ENCODE measurements at places on chromosomes 12 and 14.

DNA sequence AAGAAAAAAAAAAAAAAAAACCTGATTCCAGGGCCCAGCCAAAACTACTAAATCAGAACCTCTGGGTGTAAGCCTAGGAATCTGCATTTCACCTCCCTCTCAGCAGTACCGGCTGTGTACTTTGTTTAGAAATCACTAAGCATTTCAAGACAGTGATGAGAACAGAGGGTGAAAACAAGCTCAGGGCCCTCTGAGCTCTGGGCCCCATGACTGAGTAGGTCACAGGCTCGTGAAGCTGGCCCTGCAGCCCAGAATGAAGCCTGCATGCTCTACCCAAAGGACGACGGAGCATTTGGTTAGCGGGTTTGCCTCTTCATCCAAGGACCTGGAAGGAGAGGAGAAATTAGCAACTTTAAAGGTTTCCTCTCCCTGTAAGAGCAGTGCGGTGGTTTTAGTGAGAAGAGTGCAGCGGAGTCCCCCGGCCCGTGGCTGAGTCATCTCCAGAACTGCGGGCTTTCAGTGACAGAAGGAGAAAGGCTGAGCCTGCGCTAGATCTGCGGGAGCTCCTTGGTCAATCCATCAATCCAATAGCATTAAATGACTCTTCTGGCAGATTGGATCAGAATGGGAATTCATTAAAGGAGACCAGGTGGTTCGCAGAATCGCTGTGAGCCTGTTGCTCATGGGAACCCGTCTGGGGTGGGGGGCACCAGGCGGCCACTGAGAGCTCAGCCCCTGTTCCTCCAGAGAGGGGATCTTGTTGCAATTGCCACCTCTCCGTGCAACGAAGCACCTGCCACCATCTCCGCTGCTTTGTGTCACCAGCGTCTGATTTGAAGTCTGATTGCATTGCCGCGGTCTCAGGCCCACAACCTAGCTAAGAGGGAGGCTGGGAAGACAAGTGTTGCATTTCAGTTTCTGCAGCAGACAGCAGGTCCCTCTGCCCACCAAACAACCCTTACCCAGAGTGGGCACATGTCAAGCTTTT, 7.3 kb downstream of the IL31 start:
- DNase-seq, result no peak

GRCh38 chr14:92585981-92586937, 72.7 kb downstream of the RIN3 start:
- DNase-seq, result no peak

- no peak for DNase-seq
These were observed 64.8 kb upstream of the BEGAIN start for GRCh38 chr14:100651999-100652508.

DNA sequence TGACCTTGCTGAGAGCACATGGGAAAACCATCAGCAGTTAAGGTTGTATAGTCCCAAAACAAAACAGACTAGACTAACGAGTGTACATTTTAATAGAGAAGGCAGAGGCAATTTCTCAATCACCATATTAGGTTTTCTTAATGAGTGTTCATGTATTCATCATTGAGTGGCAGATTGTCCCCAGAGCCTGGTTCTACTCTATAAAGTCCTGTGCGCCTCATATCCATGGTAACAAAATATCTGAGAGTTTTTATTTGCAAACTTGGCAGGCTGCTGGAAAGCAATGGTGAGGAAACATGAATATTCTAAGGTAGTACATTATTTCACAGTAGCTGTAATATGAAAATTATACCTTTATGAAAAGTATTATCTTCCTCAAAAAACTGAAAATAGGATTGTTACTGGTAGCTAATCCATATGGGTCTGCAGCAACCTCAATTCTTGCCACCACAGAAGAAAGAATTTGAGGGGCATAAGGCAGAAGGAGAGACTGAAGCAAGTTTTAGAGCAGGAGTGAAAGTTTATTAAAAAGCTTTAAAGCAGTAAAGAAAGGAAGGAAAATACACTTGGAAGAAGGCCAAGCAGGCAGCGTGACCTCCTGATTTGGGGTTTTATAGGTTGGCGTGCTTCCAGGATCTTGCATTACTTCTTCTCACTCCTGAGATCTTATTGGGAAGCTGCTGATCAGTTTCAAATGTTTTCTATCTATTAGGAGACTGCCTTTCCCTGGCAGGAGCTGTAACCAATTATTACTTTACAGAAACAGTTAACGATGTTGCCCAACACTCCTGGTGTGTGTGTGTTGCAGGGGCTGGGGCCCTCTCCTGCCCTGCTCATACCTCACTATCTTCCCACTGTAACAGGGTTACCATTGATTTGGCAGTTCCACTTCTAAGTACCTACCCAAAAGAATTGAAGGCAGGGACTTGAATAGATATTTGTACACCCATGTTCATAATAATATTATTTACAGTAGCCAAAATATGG, 154.0 kb upstream of the NUDT4 start:
- DNase-seq, result peak; percentile 61

DNA sequence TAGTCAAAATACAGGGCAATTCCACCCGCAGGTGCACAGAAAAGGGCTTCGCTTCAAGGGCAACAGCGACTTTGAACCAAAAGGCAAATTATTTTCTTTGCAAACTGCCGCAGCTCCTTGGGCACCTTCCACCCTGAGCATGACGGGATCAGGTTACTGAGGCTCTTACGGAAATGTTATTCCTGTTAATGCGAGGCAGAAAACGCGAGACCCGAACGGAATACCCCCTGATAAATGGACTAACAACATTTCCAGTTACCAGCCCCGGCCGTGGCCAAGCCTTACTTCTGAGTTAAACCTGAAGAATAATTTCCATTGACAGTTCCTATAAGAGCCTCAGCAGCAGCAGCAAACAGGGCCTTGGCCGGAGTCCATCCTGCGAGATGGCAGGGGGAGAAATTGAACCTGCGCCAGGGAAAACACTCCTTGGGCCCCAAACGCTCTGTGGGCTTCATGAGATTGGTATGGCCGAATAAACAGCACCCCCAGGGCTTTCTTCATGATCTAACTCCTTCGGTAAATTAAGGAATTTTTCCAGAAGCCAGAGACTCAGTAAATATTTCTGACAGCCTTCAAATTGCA, 70.0 kb upstream of the DICER1 start:
- DNase-seq, result peak; percentile 96

GRCh38 chr14:79056879-79057278, 886.7 kb downstream of the NRXN3 start:
- DNase-seq, result no peak

GRCh38 chr12:94039914-94040313, 108.5 kb upstream of the PLXNC1 start:
- no peak for DNase-seq

DNA sequence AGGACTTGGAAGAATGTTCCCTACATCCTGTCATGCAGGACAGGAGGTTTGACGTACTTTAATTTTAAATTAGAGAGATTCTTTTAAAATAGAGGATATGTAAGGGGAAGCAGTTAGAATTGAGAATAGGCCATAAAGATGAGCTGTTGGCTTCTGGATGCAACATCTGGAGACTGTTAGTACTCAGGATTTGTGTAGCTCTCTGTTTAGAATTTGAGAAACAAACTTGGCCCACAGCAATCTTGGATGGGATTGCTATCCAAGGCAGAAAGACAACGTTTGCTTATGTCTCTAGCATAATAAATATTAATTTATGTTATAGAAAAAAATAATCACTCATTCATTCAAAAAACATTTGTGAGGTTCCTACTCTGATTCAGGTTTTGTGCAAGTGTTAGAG, 398.4 kb upstream of the NOVA1 start:
- no peak for DNase-seq

DNA sequence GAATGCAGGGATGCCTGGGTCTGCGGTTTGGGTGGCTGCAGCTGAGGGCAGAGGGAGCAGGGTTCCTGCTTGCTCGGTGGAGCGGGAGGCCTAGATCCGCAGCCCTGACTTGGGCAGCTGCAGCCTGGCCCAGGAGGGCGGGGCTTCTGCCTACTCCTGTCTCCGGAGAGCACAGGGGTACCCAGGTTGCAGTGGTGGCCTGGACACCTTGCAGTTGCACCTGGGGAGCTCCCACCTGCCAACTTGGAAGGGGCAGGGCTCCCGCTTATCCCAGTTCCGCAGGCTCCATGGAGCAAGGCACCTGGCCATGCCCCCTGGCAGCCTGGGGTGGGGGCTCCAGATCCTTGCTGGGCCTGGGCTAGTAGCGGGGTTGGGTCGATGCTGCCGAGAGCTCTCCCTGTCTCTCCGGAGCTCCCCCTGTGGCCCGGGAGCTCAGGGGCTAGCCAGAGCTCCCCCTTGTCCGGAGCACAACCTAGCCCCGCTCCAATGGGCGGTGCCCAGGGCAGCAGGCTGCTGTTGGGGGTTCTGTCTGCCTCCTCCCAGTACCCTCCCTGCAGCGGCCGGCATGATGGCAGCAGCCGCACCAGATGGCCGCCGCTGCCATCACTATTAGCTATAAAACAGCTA, 136.4 kb downstream of the PTPRR start:
- no peak for DNase-seq

GRCh38 chr12:17992002-17992656, 97.9 kb downstream of the RERGL start:
- peak; percentile 55 for DNase-seq

DNA sequence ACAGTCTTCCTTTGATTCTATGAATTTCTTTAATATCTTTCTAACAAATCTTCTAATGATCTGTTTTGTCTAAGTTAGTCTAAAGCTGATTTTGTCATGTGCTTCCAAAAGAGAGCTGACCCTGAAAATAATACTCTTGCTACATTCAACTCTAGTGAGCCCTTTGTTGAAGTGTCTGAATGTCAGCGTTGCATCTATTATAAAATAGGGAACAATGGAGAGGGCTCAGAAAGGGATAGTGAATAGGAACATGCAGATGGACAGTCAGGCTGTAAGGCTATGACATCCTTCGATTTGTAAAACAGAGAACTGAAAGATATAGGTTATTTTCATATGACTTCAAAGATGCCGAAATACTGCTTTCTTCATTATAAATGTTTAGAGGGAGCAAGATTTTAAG, 304.5 kb downstream of the GALC start:
- no peak for DNase-seq

DNA sequence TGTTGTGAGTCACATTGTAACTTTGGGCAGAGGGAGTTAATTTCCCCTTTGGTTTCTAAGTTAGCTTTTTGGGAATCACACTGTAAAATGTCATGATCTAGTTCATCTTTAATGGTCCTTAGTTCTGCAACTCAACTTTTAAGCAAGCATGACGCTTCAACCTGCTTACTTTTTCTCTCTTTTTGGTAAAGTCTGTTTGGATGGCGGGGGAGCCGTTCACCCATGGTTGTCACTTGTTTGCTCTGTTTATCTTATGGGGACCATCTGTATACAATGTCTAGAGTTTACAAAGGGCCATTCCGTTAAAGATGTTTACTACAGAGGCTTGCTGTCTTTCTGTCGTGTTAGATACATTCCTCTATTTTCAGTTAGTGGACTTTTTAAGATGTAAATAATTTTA, 172.0 kb downstream of the SRGAP1 start:
- DNase-seq, result peak; percentile 38

GRCh38 chr14:86790408-86791364, 1202.3 kb downstream of the GALC start:
- no peak for DNase-seq

GRCh38 chr14:104665114-104665656, 24.2 kb upstream of the INF2 start:
- DNase-seq, result no peak

GRCh38 chr12:106672314-106673025, 89.7 kb downstream of the RFX4 start:
- DNase-seq, result peak; percentile 2

- no peak for DNase-seq
These were observed 6.2 kb downstream of the LIMA1 start for GRCh38 chr12:50276912-50277671.

- DNase-seq, result no peak
These were observed 53.0 kb upstream of the BCL11B start for GRCh38 chr14:99325016-99325415.

- DNase-seq, result no peak
These were observed 4.3 kb upstream of the HIF1A start for GRCh38 chr14:61690982-61691381.

DNA sequence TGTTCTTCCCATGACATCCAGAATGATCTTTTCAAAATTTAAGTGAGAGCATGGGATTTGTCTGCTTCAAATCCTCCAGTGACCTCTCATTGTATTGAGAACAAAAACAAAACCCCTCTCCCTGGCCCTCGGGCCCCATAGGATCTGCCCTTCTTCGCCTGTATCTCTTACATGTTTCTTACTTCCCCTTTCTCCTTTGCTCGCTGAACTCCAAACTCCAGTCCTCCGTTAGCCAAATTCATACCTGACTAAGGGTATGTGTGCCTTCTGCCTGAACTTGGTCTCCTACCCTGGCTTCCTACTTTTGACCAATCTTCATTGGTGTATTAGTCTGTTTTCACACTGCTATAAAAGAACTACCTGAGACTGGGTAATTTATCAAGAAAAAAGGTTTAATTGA, 13.2 kb upstream of the TSPAN11 start:
- DNase-seq, result no peak

DNA sequence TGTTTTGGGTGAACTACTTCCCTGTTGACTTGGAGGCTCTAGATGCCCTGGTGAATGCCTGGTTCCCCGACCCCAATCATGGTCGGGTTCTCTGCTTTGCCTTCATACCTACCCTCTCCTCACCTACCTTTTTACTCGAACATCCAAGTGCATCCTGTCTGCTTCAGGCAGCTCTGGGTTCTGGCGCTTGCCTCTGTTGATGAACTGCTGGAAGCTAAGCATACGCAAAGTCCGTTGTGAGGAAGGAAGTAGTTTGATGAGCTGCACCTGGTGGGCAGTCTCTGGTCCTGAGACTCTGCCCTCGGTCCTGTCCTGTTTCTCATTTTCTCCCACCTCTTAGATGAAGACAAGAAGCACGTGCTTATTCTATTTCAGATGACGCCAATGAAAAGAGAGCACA, 13.6 kb downstream of the KCNH3 start:
- no peak for DNase-seq

DNA sequence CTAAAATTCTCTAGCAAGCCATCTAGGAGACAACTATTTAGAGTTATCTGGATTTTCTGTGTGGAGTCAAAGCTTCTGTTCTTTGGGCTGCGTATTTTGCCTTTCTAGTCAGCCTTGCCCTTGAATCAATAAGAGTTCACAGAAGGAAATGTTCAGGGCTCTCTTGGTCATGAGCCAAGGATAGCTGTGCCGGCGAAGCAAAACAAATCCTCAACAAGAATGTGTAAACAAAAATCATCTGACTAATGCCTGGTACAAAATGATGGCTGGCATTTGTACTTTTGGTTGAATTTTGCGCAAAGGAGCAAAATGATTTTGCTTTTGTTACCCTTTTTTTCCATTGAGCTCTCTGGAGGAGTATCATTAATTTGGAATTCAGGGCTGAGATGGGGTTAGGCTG, 171.1 kb downstream of the DACT1 start:
- DNase-seq, result peak; percentile 98

DNA sequence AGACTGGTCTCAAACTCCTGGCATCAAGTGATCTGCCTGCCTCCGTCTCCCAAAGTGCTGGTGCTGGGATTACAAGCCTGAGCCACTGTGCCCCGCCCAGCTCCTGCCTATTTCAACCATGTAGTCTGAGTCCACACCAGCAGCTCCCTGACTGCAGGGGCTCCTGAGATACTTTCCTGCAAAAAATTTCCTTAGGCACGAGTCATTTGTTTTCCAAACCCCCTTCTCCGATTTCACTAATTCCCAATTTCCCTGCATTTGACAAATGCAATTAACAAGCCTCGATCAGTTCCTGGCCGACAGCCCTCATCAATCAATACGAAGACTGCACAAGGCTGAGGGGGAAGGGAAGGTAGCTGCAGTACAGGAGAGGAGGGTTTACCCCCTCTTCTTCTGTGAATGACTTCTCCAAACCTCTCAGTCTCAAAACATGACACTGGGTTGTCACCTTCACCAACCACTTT, 10.1 kb downstream of the PSMB5 start:
- DNase-seq, result no peak

Data from DMS79 treated with DMSO at 0.1 percent for 48 hours (cell line).